ENCODE measurements at places on chromosomes 7 and 10.

DNA sequence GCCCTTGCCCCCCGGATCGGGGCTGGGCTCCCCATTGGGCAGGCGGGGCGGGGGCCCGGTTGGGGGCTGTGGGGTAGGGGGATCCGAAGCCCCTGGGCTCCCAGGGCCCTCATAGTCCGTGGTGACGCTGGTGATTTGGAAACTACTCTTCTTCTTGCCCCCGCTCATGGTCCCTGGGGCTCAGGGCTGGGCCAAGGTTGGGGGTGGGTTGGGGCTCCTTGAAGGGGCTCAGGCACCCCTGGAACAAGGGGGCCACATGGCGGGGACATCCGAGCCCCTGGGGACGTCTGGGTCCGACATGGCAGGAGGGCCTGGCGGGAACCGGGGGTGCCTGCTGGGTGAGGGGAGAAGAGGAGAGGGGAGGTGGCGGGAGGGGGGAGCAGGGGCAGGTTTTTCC, 1.1 kb downstream of the TSC22D4 start:
- DNase-seq, result no peak

- no peak for DNase-seq
Observed at GRCh38 chr10:4656576-4657194, 169.3 kb upstream of the AKR1E2 start.

DNA sequence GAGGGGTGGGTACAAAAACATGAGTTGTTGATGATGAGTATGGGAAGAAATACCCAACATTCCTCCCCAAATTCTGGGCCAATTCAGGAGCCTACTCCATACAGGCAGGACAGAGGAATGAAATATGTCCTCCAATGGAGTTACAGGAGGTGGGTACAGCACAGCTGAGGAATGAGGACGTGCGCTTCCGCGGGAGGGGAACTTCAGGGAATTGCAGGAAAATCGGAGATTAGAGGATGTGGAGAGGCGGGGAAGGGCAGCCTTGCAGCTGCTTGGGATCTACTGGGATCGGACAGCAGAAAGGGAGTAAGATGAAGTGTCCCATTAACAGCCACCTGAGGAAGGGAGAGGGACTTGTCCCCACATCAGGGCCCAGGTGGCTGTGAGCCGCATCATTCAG, 50.2 kb downstream of the PDIA4 start:
- no peak for DNase-seq

- no peak for DNase-seq
Observed at GRCh38 chr7:107212725-107213124, 43.9 kb downstream of the HBP1 start.

All from NCI-H1930 (cell line).